ENCODE measurements at places on chromosomes 7 and 10.

DNA sequence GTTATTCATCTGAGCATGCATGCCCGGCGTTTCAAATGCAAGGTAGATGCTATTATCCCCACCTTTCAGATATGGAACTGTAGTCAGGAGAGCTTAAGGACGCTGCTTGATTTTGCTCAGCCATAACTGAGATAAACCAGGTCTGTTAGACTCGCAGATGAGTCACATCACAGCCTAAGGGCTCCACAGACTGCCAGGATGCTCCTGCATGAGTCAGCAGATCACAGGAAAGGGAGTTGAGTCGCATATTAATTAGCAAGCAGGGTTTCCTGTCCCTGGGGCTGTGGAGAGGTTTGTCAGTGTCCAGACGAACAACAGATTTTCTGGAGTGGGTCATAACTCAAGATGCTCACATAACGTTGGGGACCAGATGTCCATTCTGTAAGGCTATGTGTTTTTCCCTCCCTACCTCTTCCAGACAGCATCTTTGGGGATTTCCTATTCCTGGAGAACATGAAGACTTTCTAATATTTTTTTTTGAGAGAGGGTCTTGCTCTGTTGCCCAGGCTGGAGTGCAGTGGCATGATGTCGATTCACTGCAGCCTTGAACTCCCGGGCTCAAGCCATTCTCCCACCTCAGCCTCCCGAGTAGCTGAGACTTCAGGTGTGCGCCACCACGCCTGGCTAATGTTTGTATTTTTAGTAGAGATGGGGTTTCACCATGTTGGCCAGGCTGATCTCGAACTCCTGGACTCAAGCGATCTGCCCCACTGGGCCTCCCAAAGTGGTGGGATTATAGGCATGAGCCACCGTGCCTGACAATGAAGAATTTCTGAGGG is 36.7 kb downstream of the PFKFB3 start:
- DNase-seq = peak; percentile 69

GRCh38 chr7:116734710-116735109 is 62.7 kb downstream of the MET start:
- DNase-seq = no peak

GRCh38 chr7:75756991-75757676 is 14.9 kb downstream of the CCL26 start:
- no peak for DNase-seq

DNA sequence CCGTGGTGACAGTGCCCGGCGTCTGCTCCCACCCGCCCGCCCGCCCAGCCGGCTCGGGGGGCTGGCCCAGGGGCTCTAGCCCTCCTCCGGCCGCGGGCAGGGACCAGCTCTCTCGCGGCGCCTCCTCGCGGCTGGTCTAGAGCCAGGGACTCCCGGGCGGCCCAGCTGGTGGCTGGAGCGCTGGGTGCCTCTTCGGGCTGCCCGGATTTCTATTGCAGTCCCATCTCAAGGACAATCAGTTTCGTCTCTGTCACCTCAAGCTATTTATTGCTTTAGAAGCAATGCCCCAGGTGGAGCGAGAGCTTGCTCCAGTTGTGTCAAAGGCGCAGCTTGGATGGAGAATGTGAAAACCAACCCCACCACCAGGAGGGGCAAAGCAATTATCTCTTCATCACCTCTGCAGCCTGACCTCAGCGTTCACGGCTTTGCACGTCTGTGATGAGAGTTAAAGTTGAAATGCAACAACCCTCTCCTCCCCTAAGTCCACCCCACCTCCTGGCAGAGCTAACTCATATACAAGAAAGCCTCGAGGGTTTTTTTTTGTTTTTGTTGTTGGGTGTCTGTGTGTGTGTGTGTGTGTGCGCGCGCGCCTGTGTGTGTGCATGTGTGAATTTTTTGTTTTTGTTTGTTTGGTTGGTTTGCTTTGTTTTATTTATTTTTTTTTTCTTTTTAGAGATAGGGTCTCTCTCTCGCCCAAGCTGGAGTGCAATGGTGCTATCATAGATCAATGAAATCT is at the start of gene ITGA8:
Gene ITGA8 (minus strand): TSS at position 24 of the 736 bp plus-strand sequence. CDS start 151 bp downstream, outside the sequence.
- no peak for DNase-seq

DNA sequence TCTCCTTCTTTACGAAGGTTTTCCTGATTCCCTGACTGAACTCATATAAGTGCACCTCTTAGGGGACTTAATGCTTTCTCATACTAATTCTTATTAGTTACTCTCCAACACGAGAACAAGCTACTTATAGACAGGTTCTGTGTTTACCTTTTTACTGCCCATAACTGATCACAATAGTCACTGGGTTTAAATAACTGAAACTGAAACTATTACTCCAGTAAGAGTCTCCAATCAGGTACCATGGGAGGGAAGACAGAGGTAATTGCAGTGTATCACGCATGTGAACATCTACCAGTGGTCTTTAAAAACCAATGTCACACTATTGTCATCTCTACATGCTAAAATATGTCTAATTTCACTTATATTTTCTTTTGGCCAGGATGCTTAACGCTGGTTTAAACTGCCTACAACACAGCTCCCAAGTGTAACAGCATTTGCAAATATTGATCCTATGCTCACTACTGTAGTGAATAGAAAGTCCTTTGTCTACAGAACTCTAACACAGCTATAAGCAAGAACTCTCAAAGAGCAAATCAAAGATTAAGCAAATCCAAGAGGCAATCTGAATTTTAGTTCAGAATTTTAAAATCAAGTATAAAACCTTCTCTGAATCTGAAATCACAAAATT is 3.6 kb downstream of the GDI2 start:
- DNase-seq = no peak

DNA sequence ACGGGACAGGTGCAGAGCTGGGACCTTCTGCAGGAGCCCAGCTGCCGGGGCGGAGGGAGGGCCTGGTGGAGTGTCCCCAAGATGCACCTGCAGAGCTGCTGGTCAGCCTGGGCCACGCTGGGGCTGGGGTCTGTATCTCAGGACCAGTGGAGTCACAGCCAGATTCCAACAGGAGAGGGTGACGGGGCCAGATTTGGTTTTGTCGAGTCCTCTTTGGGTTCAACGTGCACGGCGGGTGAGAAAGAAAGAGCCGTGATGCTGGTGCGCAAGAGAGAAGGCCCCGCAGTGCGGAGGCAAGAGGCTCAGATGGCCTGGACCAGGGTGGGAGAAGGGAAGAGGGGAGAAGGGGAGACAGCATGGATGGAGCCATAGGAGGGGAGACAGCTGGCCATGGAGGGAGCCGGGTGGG is 462.9 kb downstream of the PTPRN2 start:
- no peak for DNase-seq

DNA sequence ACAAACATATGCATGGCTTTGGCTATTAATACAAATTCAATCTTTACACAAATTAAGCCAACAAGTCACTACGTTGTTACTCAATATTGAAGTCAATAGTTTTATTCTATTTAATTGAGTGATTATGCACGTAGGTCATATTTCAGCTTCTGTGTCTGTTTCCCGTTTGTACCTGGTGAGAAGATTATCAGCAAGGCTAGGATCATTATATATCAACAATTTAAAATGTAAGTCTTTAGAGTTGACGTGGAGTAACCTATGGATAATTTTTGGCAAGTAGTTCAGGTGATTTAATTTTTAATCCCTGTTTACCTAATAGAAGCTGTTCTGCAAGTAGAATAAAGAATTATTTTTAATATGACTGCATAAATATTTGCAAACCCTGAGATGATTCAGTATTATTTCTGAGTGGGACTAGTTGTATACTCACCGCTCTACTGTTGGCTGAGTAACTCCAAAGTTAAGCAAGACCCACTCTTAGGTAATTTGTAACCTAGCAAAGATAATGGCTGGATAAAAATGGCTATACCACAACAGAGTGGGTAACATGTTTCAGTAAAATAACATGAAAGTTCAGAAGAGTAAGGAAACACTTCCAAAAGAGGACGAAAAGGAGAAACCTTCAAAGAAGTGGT is 161.0 kb downstream of the HGF start:
- DNase-seq = no peak

- DNase-seq = no peak
Measured at GRCh38 chr7:69912846-69913245, 314.6 kb downstream of the AUTS2 start.

DNA sequence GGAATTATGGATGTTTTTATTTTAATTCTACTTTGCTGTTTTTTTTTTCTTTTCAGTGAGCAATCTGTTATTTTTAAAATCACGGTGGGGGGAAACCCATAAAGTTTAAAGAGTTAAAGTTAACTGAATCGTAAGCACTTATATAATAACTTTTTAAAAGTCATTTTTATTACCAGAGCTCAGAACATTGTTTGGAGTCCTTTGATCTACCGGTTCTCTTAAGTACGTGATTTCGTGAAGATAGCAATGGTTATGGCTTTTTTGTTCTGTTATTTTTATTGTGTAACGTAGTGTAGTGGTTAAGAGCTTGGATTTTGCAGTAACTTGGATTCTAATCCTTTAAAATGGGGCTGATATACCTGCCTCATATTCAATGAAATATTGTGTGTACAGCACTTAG is 57.4 kb downstream of the NHLRC2 start:
- no peak for DNase-seq

DNA sequence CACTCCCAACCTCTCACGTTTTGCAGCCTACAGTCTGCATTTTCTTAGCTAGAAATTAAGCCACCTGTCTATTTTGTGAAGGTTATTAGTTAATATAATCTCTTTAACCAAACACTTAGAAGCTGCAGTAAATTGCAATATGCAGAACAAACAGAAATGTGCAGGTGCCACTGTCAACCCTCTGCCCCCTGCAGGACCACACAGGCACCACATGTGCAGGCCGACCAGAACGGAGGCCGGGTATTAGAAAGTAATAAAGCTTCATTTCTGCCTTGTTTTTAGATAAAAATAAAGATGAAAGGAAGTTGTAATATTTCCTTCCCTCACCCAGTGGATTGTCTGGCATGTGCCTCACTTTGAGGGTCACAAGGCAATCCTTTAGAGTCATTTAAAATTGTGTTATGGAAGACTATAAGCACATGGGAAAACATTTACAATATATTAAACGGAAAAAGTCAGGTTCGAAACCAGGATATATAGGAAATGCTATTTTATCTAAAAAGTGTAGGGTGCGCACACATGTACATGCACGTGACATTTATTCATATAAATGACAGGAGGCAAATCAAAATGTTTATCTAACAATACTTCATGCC is 158.2 kb downstream of the ARHGAP12 start:
- peak; percentile 24 for DNase-seq

GRCh38 chr10:18409599-18410397 is 241.6 kb downstream of the NSUN6 start:
- DNase-seq = no peak

DNA sequence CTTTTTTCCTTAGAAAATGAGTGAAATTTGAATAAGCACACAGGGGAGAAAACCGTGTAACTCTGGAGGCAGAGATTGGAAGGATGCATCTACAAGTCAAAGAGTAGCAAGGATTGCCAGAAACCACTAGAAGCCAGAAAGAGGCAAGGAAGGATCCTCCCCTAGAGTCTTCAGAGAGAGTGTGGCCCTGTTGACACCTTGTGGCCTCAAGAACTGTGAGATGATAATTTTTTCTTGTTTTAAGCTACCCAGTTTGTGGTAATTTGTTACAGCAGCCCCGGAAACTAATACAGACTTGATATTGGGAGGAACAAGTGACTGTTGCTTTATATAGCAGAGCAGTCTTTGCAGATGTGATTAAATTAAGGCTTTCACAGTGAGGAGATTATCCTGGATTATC is 3.6 kb upstream of the GIMAP7 start:
- no peak for DNase-seq

DNA sequence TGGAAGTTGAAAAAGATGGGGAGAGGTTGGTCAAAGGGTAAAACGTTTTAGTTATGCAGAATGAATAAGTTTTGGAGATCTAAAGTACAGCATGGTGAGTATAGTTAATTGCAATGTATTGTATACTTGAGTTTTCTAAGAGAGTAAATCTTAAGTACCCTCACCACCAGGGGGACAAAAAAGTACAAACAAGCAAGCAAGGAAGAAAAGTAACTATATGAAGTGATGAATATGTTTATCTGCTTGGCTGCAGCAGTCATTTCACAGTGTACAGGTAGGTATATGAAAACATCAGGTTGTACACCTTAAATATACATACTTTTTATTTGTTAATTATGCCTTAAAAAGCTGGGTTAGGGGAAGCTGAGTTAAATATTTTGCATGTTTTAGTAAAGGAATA is 157.3 kb downstream of the PCLO start:
- DNase-seq = no peak

DNA sequence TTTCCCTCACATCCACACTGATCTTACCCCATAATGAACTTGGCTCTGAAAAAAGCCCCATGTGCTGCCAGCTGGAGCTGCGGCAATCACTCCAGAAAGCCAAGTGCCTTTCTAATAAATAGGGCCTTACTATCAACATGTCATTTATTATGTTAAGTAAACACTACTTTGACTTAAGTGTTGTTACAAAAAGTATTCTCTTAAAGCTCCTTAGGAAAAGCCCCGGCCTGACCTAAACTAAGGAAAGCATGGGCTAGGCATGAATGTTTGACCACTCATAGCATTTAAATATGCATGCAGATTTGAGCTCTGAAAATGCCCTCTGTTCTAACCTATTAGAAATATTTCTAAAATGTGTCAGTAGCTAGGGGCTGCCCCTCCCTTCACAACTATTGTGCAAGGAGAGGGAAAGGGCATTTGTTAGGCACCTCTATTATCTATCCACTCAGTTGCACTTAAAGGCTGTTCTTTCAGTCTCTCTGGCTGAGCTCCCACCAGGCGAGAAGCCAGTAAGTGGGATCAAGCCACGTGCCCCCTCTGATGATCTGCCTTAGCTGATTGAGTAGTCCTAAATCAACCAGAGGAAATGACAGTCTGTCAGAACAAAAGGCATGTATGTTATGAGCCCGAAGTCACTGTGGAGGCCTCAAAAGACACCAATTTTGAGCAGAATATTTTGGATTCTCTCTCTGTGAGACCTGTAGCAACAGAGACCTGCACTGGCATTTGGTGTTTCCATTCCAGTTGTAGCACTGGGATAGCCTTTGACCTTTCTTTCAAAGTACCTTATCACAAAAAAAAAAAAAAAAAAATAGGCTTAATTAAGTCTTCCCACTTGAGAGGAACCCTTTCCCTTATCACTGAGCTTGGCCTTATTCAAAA is 77.1 kb downstream of the ITGB8 start:
- no peak for DNase-seq

DNA sequence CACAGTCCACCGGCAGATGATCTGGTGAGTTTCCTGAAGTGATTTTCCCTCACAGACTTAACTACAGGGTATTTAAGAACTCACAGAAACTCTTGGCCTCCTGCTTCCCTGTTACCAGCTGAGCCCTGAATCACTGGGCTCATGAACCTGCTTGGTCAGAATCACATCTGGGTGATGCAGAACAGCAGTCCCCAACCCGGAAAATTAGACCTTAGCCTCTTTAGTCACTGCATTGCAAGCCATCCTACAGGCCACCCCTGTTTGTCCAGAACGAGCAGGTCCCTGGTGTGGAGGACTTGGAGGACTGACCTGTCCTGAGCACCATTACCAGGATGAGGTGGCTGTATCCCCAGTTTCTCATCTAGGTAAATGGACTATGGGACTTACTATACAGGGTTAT is 539.2 kb downstream of the TNS3 start:
- DNase-seq = no peak

DNA sequence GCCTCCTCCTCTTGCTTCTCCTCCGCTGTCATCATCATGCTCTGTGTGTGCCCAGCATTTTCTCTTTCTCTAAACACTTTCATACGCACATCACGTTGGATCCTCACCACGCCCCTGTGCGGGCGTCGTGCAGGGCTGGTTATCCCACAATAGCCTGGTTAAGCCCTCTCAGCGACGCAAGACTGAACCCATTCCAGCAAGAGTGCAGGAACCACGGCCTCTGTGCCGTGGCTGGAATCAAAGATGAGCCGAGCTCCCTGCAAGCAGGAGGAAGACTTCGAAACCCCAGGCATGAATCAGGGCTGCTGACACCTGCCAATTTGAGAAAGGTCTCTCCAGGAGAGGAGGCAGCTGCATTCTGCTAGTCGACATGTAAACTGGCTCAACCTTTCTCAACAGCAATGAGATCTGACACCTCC is 74.8 kb upstream of the FOXK1 start:
- no peak for DNase-seq

Data from GDM1 (cell line).